ENCODE measurements at places on chromosomes 4 and X.

DNA sequence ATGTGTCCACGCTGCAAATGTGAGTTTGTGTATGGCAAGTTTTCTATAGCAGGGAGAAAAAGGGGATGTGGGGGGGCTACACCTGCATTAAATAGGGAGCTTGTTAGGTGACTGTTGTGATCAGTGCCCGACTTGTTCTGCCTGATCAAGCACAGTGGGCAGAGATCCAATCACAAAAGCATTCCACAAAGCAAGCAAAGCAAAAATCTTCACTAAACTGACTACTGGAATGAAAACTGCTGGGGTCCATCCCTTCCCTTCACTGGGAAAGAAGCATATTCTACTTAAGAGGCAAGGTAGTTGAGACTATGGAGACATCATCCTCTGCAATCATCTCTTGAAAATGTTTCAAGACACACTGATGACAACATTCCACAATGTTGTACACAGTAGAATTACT lies 5.2 kb downstream of the IRS4 start:
- no peak for DNase-seq

DNA sequence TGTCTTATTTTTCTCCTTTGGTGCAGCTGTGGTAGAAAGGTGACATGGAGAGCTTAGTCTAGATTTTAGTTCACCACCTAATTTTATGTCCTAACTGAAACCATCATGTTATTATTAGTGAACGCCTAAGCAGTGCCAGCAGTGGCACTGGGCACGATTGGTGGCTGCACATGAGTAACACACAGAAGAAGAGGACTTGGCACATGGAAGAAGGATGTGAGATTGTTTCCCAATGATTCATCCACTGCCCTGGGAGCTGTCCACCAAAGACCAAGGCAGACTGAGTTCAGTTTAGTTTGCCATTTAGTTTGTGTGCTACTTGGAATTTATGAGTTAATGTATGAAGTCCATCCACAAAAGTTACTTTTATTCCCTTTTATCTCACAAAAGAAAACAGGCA lies 68.1 kb upstream of the NAP1L5 start:
- peak; percentile 88 for DNase-seq

DNA sequence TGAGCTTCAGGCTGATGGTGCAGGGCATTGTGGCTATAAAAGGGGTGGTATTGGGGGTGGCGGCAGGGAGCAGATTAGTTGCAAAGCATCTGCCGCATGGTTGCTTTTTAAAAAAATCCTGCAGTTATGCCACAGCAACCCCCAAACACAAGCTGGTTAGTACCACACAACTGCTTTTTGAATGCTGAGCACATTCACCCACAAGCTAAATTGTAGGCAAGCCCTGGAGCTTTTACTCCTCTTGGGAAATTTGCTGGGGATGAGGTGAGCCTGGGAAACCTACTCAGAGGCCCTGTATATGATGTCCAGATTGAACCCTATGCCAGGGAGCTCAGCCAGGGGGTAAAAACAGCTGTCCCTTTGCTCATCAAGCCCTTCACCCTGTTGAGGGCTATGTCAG lies 33.8 kb upstream of the TRIM2 start:
- DNase-seq, result no peak

DNA sequence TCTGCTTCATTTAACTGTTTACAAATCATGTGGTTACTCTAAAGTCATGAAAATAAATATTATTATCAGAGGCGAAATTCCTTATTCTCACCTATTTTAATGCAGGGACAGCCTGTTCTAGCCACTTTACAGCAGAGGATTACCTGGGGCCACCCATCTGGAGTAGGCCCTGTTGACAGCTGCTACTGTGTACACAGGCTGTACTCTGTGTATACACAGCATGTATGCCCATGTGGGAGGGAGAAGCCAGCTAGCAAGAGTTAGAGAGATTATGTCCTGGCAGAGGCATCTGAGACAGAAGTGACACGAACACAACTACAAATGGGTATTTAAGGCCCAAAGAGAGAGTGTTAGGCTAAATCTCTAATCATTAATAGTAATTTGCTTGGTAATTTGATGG lies 62.1 kb downstream of the GPRIN3 start:
- no peak for DNase-seq

DNA sequence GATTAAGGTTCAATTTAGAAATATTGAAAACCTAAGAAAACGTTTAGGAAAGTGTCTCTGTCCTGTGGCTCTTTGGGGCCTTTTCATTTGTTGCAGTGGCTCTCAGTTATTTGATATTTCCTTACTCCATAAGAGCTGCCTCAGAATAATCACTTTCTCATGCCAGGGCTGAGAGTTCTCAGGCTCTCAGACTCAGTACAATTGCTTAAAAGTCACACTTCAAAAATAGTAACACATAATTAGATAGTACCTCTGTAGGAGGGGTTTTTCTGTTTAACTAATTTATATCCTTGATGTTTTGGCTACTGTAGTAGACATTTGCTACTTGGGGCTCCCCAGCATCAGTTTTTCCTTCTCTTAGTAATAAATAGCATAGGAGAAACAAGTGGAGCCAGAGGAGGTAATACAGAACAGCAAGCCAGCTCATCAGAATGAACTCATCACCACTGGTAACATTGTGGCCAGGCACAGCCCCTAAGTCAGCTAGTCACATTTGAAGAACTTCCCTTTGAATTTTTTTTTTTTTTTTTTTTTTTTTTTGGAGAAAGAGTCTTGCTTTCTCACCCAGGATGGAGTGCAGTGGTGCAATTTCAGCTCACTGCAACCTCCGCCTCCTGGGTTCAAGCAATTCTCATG lies 8.0 kb upstream of the HNRNPD start:
- peak; percentile 35 for DNase-seq

DNA sequence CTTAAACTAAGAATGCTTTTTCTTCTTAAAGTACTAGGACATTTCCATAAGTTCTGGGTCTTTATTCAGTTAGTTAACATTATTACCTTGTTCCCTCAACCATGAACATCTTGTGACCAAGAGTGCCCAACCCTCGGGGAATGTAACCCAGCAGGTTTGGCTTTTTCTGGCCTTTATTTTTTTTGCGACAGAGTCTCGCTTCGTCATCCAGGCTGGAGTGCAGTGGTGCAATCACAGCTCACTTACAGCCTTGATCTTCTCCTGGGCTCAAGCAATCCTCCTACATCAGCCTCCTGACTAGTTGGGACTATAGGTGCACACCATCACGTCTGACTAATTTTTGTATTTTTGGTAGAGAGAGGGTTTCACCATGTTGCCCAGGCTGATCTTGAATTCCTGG lies 65.1 kb downstream of the USP11 start:
- DNase-seq, result peak; percentile 82

- DNase-seq, result no peak
Measured at GRCh38 chr4:173519111-173520101, 10.6 kb downstream of the HAND2 start.

GRCh38 chr4:160235771-160236170 lies 1132.9 kb downstream of the RAPGEF2 start:
- no peak for DNase-seq

- peak; percentile 85 for DNase-seq
Measured at GRCh38 chrX:111095974-111096895, at the start of gene PAK3. Gene PAK3, plus strand, starts transcription at chrX:111096191. Its CDS starts 26,913 bp downstream, at chrX:111123104.

GRCh38 chr4:25484243-25484721 lies 107.2 kb downstream of the ANAPC4 start:
- peak; percentile 91 for DNase-seq

DNA sequence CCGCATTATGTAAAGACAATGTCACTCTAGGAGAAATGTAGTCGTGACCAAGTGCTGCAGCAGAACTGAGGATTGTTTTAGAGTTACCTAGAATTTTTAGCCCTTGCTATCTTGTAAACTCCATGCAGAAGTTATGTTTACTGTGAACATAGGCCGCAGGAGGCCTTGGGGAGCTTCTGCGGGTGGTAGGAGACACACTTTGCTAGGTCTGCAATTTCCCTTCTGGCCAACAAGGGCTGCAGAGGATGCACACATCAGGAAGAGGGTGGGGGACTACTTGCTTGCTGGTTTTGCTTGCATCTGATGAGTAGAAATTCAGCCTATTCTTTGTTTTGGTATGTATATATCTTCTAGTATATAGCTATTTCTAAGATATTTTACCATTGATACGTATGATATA lies 23.1 kb downstream of the BANK1 start:
- DNase-seq, result no peak

- no peak for DNase-seq
Measured at GRCh38 chr4:169723207-169723965, 34.4 kb downstream of the HPF1 start.

GRCh38 chr4:141642063-141642462 lies 5.7 kb downstream of the IL15 start:
- DNase-seq, result no peak

DNA sequence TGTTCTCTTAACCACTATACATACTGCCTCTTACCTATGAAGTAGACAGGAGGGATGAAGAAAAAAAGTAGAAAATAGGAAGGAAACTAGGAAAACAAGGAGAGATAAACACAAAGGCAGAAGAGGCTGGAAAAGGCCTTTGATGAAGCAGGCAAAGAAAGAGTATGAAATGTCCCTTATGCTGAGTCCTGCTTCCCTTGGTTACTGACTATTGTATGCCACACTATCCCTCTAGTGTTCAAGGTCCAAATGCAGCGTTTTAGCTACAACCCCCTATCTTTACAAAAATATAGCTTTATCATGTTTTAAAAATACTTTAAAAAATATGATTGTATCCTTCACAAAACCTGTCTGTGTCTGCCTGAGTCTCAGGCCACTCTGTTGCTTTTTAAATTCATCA lies 233.1 kb downstream of the CAMK2D start:
- DNase-seq, result no peak

DNA sequence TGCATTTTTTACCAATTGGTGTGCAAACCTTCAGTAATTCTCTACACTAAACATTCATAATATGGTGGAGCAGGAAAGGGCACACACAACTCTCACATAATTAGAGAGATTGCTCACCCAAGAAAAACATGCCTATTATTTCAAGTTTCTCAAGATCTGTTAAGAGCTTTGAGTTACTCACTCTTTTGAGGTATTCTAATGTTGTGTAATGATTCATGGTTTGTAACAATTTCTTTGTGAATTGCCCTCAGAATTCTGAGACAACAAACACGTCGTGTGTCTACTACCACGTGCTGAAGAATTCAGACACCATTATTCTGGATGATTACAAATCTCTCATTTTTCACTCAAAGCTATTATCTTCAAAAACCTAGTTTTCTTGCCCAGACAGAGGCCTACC lies 82.8 kb downstream of the PDGFC start:
- DNase-seq, result peak; percentile 92

DNA sequence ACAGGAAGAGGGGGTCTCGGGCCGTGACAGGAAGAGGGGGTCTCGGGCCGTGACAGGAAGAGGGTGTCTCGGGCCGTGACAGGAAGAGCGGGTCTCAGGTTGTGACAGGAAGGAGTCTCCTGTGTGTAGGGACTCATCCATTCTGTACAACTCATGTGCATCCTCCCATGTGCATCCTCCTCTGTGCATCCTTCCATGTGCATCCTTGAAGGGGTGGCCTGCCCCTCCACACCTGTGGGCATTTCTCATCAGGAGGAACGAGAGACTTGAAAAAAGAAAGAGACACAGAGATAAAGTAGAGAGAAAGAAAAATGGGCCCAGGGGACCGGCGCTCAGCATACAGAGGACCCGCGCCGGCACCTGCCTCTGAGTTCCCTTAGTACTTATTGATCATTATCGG lies 30.2 kb upstream of the PLCXD1 start:
- DNase-seq, result no peak

- peak; percentile 6 for DNase-seq
Measured at GRCh38 chrX:149313871-149314371, 191.2 kb downstream of the IDS start.

DNA sequence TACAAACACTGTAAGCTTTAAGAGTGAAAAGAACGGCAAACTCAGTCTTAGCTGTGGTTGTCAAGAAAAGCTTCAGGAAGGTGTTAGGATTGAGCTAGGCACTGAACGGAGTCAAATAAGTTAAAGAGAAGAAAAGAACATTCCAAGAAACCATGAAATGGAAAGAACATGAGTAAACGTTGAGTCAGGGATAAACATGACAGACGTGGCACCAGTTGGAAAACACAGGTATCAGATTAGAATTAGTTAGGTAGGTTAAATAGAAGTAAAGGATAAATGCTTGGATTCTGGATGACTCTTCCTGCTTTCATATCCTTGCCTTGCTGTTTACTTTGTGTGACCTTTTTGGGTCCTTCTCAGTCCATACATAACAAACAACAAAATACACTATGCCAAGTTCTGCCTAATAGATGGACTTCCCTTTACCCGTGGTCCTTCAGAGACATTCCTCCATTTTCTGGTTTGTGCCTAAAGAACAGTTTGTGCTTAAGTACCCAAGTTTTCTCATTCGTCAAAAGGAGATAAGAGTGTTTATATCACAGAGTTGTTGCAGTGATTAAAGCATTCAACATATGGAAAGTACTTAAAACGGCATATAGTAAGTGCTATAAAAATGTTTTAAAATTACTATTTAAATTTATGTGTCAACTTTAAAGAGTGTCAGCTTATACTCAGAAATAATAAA lies 446.9 kb downstream of the TMA16 start:
- peak; percentile 40 for DNase-seq

- DNase-seq, result no peak
Measured at GRCh38 chrX:135512508-135513129, 7.8 kb upstream of the INTS6L start.

DNA sequence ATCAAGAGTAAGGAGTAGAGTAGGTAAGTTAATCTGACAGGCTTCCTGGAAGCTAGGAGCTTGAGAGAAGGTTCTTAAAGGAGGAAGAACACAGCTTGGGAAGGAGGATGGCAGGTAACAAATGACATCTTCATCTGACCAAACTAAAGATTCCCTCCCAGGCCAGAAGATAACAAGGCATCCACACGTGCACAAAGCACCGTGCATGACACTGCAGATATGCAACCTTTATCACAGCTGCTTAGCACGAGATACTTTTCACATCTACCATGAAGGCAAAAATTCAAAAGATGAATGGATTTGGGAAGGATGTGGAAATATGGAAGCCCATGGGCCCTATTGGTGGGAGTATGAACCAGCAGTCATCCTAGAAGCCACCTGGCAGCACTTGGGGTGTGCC lies 34.3 kb downstream of the CD99L2 start:
- DNase-seq, result no peak

GRCh38 chrX:15781961-15782699 lies 8.2 kb upstream of the ZRSR2 start:
- DNase-seq, result no peak

DNA sequence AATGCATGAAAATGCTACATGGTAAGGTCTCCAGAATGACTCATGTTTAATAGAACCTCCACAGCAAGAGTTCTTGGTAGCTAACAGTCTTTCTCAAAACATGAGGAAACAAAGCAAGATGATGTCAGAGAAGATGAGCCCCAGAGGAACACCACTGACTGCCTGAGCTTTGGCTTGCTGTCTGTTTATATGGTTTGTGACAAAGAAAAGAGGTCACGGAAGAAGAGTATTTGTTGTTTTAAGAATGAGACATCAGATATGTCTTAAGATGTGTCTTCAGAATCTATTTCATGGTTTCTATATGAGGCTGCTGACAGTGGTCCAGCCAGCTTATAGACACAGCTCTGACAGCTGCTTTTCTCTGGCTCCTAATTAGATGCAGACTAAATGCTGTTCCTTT lies 18.8 kb upstream of the AREG start:
- peak; percentile 38 for DNase-seq

DNA sequence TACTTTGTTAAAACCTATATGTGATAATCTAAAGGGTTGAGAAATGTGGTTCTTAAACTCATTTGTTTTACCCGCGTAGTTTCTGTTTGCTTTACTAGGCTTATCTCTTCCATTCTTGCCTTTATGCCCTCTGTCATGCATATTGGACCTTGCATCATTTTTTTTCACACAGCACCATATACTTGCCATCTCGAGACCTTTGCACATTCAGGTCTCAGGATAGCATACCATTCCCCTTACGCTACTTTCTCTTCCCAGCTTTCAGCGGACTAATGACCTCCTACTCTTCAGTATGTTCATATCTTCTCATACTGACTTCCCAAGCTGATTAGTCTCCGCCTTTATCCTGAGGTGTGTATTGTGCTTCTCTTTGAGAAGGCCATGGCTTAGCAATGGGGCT lies 40.5 kb downstream of the USP38 start:
- no peak for DNase-seq

Measured in kidney tubule cell (primary cell).